Right lung (tissue), 10 donors: ENCODE measurements at places on chromosomes 16 and 17. TPM values are rescaled to one million over a fixed set of nuclear protein-coding genes. Genes with fewer than 3 reads are reported as not detected.

DNA sequence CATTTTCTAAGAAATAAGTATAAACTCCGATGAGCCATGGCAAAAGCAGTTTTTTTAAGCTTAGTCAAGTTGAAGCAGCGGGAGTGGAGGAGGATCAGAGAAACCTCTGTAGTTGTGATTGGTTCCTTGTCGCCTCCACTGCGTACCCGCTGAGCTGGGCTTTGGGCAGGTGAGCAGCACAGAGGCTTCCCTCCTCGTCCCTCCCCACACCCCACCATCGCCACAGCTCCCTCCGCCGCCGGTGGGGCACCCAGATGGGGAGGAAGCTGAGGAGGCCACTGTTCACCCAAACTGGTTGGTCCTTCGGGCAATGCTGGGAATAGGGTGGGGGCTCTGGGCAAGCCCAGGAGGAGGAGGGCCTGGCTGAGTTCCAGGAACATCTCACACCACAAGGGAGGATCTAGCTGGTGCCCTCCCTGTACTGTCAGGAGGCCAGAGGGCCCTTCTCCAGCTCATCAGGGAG lies 5.2 kb upstream of the MRPL38 start:
- no peak for DNase-seq

DNA sequence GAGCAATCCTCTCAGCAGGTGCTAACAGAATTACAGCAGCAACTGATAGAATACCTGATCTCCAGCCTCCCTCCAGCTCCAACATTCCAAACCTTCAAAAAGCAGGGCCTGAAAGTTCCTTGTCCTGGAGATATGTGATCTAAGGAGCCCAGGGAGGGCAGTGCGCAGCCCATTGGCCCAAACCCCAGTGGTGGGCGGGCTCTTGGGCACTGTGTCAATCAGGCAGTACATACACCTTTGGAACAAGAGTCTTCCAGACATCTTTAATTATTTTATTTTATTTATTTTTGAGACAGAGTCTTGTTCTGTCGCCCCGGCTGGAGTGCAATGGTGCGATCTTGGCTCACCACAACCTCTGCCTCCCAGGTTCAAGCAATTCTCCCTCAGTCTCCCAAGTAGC lies 24.2 kb downstream of the SLC12A3 start:
- DNase-seq = no peak

DNA sequence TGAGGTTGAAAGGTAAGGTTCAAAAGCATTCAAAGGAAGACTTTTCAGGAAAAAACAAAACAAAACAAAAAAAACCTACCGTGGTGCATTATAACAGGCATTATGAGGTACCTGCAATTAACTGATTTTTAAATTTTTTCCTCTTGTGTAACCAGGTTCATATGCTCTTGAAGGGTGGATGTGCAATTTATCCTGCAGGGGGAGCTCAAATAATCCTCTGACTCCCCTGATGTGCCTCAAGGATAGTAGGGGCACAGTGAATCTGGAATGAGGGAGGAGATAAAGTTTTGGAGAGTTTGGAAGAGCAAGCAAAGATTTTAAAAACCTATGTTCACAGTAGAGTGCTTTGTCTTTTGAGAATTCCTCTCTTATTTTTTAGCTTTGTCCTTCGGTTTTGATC lies 1349.4 kb downstream of the CDH8 start:
- no peak for DNase-seq

The TNFAIP1 gene
- 33.7 TPM for polyA plus RNA-seq

The TEDC2 gene
- polyA plus RNA-seq = 7.7 TPM

DNA sequence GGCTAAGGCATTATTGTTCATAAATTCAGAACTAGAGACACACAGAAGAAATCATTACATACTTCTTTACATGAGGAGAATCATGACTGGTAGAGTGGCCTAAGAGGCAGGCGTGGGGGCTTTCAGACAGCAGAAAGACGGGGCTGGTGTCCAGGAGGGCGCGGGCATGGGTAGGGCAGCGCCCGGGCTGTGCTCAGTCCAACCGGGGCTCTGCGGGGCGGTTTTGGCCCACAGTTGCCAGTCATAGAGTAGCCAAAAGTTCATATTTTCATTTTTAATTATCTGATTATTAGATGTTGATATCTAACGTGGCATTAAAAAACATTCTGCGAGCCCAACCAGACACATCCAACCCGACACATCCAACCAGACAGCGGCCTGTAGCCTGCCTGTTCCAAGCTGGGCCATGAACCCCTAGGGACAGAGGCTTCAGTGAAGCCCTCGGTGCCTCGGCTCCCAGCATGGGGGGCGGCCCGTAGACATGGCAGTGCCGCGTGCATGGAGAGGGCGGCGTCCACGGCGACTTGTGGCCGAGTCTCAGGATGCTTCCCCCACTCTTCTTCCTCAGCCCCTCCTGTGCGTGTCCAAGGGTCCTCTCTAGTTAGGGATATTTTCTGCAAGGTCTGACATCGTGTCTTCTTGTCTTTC lies 162.4 kb upstream of the CHMP6 start:
- DNase-seq = no peak

DNA sequence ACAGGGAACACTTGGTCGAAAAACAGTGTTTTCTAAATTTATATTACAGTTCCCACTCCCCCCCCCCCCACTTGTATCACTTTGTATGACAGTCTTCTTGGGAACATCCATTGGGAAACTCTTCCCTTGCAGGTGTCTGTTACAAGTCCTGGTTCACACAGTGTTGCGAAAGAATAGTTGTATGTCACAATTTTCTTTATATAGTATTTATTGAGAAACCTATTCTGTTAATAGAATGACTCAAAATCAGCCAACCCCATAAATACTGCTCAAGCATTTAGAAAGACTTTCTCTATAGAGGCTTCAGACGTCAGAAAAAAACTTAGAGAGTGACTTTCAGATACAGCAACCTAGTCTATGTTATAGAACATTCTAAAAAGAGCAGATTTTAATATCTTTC lies 414.4 kb downstream of the WWOX start:
- DNase-seq = no peak

- peak; percentile 84 for DNase-seq
Measured at GRCh38 chr16:85350973-85351372, 238.7 kb upstream of the CIBAR2 start.
